ENCODE measurements at places on chromosomes 11 and 22.

DNA sequence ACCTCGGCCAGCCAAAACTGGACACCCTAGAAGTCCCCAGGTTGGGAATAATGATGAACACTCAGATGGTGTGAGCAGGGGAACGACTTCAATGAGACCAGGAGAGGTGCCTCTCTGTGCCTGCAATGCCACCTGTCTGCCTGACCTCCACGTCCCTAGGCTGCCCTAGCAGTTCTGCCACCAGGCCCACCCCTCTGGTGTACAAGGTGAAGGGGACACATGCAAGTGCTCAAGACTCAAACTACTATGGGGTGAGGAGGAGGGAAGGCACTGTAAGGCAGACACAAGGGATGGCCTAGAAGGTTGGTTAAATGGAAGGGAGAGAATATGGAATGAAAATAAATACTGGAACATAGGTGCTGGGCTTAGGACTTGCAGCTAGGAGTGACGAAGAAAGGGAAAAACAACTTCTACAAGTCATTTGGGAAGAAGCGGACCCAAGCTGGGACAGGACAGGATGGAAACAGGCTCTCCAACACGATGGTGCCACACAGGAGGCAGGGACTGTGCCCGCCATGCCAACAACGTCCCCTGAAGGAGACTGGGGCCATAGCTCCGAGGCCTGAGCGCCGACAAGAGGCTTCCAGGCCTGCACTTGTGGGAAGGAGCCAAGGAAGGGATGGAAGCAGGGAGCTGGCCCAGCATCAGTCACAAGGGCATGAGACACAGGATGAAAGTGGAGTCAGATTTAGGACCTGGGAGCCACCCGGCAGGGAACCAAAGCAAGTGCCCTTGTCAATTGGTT is 18.5 kb downstream of the SERPIND1 start:
- no peak for DNase-seq

- DNase-seq = no peak
These were observed 3.9 kb downstream of the FDX1 start for GRCh38 chr11:110433393-110434333.

DNA sequence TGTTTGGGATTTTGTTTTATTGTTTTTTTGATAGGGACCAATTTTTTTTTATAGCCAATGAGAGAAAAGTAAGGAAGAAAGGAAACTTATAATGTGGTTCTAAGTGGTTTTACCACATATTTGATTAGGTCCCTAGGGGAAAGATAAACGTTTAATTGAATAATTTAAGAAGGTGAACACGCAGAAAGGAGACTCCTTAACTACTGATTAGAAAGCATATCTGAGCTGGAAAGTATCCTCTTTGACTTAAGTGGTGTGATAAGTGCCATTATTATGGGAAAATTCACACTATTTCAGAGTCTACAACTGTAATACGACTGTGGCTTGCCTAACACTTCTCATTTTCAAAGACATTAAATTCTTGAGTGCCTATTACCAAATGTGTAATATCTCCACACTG is 106.5 kb upstream of the GRAMD1B start:
- DNase-seq = no peak

- no peak for DNase-seq
These were observed 173.7 kb upstream of the NECTIN1 start for GRCh38 chr11:119902656-119903231.

GRCh38 chr11:58628446-58628845 is 6.0 kb downstream of the CNTF start:
- no peak for DNase-seq

DNA sequence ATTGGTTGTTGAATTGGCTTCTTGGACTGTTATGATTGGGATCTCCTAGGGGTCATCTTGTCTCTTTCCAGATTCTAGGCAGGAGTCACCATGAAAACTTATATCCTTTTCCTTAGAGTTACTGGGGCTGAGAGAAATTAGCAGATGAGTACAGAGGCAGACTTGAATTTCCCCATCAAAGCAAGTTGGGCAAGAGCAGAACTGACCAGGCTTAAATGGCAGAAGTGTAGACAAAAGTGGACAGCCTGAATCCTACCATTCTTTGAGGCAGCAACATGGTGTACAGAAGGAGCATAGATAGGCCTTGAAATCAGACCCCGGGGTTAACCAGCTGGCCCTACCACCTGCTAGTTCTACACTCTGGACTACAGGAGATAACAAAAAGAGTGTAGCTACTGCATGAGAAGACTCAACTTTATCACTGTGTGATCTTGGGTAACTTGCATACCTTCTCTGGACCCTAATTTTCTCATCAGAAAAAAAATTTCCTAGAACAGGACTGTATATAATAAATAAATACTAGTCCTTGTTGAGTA is 427.4 kb upstream of the CADM1 start:
- DNase-seq = no peak

- DNase-seq = no peak
These were observed 189.7 kb upstream of the TMEM45B start for GRCh38 chr11:129625930-129626329.

DNA sequence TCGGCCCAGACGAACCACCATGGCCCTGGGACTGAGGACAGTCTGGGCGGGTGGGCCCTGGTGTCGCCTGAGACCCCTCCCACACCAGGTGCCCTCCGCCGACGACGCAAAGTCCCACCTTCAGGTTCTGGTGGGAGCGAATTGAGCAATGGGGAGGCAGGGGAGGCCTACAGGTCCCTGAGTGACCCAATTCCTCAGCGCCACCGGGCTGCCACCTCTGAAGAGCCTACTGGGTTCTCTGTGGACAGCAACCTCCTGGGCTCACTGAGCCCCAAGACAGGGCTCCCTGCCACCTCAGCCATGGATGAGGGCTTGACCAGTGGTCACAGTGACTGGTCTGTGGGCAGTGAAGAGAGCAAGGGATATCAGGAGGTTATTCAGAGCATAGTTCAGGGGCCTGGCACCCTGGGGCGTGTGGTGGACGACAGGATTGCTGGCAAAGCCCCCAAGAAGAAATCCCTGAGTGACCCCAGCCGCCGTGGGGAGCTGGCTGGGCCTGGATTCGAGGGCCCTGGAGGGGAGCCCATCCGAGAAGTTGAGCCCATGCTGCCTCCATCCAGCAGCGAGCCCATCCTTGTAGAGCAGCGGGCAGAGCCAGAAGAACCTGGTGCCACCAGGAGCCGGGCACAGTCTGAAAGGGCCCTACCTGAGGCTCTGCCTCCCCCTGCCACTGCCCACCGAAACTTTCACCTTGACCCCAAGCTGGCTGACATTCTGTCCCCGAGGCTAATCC is 2.8 kb downstream of the ARHGEF17 start:
- DNase-seq = no peak

- no peak for DNase-seq
These were observed 714 bp downstream of the CD59 start for GRCh38 chr11:33735271-33736147.

- no peak for DNase-seq
These were observed 561 bp downstream of the TRMT112 start for GRCh38 chr11:64316672-64317324.

DNA sequence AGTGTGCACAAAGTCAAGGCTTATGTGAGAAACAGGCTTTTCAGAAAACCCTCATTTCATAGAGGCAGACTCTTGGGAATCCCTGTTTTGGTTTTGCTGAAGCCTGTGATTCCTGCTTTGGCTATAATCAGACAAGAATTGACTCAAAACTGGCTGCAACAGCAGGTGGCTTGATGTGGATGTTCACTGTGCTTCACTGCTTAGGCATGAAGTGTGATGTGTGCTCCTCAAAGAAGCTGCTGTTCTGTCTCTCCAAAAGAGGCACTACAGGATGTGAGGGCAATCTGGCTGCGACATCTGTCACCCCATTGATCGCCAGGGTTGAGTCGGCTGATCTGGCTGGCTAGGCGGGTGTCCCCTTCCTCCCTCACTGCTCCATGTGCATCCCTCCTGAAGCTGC is 103.5 kb downstream of the C11orf58 start:
- no peak for DNase-seq

GRCh38 chr11:3041699-3042441 is 15.4 kb downstream of the CARS1 start:
- no peak for DNase-seq

DNA sequence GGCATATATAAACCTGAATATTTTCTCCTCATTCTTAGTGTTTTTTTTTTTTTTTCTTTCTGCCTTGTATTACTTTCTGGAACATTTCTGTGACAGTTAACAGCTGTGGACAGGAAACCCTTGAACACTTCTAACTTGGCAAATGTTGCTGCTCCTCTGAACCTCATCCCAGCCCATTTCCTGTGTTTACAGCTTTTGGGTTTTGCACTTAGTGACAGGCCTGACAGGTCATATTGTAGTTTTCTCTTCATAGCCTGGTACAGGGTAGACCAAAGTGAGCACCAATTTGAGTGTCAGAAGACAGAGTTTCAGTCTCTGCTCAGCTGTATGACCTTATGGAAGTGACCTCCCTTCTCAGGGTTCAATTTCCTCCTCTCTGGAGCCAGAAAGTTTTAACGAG is 91.6 kb downstream of the STIM1 start:
- peak; percentile 23 for DNase-seq

DNA sequence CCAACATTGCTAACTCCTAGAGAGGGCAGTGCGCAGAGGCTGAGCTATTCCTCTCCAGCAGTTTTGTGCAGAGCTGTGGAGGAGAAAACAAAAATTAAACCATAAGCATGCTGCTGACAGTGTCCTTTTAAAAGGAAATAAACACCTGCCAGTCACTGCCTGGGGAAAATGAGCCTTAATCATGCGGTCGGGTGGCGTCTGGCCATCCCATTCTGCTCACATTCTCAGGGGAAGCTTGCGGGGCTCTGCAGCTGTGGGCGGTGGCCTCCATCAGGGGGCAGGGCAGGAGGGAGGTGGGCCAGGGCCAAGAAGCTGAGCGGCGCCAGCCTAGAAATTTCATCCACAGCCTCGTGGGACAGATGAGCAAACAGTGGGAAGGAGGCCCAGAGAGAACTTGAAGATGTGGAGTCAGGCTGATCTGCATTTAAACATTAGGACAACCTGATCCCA is 71.0 kb upstream of the TP53I11 start:
- no peak for DNase-seq

DNA sequence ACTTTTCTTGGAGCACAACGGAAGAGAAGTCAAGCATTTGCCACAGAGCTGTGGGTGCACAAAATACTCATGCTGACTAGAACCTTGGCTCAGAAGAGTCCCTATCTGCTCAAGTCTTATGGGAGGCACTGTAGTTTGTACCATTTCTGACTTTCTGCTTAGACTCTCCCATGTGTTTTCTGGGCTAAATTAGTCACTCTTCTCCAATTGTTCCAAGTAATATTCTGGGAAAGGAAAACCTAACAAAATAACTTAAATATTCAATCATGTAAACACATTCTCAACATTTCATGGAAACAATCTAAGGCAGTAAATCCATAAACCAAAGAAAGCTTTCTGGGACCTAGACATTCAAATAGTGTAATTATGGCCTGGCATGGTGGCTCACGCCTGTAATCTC is 220.7 kb downstream of the SWAP70 start:
- no peak for DNase-seq

DNA sequence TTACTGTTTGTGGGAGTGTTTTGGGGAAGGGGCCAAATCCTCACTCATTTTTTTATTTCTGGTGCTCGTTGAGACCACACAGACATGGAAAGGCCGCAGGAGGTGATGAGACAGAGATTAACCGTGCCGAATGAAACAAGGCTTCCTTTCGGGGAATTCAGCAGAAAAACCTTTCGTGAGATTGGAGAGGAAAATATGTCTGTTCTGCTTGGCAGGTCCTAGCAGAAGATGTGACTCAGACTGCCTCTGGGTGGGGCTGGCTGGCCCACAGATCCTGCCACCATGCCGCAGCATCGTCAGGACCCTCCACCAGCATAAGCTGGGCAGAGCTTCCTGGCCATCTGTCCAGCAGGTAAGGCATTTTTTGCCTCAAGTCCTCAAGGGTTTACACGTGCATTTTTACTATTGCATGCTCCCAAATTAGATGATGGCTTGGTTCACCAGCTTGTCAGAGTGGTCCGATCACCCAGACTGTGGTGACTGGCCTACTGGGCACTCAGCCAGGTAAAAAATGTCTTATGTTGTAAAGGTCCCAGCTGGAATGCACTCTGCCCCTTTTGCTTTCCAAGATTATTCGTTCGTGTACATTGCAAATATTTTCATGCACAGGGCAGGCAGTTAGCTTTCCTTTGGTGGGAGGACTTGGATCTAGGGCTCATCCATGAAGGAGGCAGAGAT is 1.5 kb downstream of the DDB2 start:
- peak; percentile 37 for DNase-seq

DNA sequence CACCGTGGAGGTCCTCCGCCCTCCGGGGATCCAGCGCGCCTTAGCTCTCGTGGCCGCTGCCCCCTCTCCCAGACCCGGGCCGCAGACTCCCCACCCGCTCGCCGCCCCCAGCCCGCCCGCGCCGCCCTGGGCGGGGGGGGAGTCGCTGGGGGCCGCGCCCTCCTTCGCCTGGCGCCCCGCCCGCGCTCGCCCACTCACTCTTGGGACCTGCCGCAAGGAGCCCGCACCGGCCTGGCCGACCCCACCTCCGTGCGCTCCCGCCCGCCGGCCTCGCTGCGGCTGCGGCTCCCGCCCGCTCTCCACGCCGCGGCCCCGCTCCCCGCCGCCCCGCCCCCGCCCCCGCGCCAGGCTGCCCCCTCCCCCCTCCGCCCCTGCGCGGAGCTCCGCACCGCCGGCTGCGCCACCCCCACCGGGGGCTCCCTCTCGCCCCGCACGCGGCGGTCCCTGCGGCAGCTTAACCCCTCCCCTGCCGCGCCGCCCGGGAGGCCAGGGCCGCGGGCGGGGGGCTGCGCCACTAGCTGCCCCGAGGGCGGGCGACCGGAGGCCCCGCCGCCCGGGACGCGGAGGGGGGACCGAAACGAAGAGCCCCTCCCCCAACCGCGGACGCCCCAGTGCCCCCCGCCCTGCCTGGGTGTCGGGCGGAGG is 724 bp upstream of the RASGRP2 start:
- DNase-seq = no peak

Measured in stimulated activated CD8-positive, alpha-beta memory T cell treated with anti-CD3 and anti-CD28 coated beads, Interleukin-2, amount 100 ng/mL, for 1 hour (primary cell).